WTC11 (cell line): ENCODE measurements at places on chromosomes 11 and 22. TPM values are rescaled to one million over a fixed set of nuclear protein-coding genes. Genes with fewer than 3 reads are reported as not detected.
A peak's percentile ranks its signal among the peaks of the same experiment; 100 is the strongest.

TP53AIP1 gene
- total RNA-seq = 0.07 TPM in 1 of 3 replicates, not detected in the others

DBX1 gene
- total RNA-seq = 0.14 to 0.24 TPM (median 0.14 TPM) in 3 replicates

BBOX1 gene
- total RNA-seq = not detected in 3 replicates

P2RX6 gene
- total RNA-seq = 0.13 to 0.69 TPM (median 0.30 TPM) in 3 replicates

CYB5R2 gene
- total RNA-seq = 36.6 to 40.3 TPM (median 36.8 TPM) in 3 replicates

ACRV1 gene
- total RNA-seq = not detected in 3 replicates

BATF2 gene
- 1.3 to 3.2 TPM (median 2.2 TPM) in 3 replicates for total RNA-seq

CD3D gene
- total RNA-seq = 0.33 to 1.3 TPM (median 0.89 TPM) in 3 replicates

KCNJ11 gene
- total RNA-seq = 8.2 to 10.0 TPM (median 8.7 TPM) in 3 replicates

RFPL1 gene
- total RNA-seq = not detected in 3 replicates

DNA sequence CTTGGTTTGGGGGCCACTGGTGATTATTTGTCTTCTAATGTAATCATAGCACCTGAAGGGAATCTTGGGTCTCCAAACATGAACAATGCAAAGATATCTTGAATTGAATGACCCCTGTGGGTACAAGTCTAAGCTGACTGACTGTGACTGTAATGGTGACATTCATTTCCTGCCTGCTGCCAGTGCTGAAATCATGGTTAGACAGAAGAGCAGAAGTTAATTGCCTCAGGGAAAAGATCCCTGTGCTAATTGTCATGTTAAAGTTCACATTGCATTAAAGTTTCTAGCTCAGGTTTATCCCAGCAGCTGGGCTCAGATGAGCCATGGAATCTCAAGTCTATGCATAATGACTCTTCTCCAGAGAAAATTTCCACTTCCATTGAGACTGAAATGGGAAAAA is 772.0 kb downstream of the ETS1 start:
- H3K27ac ChIP-seq = peak overlapping the region; percentile 90
- DNase-seq = no peak
- H3K4me3 ChIP-seq = no peak overlapping the region
- H3K27me3 ChIP-seq = no peaks in the 10 kb centered on the region

DNA sequence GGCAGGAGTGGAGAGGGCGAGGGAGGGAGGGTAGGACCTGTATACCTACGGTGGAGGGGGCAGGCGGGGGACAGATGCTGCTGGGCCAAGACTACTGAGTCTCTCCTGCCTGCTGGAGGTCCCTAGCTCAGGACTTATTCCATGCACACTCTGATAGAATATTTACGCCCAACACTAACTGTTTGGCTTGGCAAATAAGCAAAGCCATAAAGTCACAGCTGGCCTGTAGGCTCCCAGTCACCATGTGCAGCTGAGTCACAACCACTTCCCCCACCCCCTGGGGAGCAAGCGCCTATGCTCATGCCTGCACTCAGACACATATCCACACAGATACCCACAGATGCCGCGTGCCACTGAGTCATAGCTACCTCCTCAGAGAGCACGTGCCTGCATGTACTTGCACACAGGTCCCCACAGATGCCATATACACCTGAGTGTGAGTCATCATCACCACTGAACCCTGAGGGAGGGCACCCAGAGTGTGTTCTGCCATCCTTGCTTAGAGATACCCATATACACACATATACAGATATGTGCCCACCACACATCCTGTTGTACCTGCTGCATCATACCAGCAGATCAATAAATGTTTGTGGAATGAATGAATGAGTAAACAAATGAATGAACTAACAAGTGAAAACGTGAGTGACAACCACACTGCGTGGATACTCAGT is 95.8 kb downstream of the SWAP70 start:
- peak overlapping the region; percentile 61 for H3K4me3 ChIP-seq
- H3K27me3 ChIP-seq = 0 out of 2 replicates have a peak, but pooled peaks cover 3% of the 10 kb centered on the region
- H3K27ac ChIP-seq = no peak overlapping the region
- H3K36me3 ChIP-seq = no peaks in the 10 kb centered on the region

- peak; percentile 77 for DNase-seq
- peak overlapping the region; percentile 62 for H3K4me3 ChIP-seq
Measured at GRCh38 chr11:128814856-128815705, 52.0 kb downstream of the KCNJ1 start.

GRCh38 chr11:7892059-7892699 is 38.9 kb downstream of the OR10A6 start:
- H3K36me3 ChIP-seq = no peaks in the 10 kb centered on the region
- no peak for DNase-seq
- no peak overlapping the region for H3K4me3 ChIP-seq

DNA sequence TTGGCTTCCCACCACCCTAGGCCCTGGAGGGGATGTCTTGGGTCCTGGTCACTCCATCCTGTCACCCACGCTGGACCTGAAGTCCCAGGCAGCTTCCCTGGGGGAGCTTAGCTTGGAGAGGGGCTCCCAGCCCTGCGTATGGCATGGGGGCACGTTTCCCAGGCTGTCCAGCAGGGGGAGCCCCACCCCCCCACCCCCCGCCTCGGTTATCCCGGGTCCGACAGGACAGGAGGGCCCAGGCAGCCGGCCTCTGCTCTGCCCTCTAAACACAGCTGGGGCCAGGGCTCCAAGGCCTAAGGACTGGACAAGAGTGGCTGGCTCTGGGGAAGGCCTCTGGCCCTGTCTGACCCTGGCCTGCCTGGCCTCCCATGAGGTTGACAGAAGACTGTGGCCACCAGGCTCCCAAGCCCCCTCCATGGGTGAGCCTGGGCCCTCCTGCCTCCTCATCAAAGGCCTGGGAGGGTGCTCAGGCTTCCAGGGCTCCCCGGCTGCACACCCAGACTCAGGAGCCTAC is 104.8 kb downstream of the NECTIN1 start:
- H3K27me3 ChIP-seq = peaks cover 4% of the 10 kb centered on the region
- H3K4me3 ChIP-seq = no peak overlapping the region
- H3K36me3 ChIP-seq = no peaks in the 10 kb centered on the region
- DNase-seq = no peak

DNA sequence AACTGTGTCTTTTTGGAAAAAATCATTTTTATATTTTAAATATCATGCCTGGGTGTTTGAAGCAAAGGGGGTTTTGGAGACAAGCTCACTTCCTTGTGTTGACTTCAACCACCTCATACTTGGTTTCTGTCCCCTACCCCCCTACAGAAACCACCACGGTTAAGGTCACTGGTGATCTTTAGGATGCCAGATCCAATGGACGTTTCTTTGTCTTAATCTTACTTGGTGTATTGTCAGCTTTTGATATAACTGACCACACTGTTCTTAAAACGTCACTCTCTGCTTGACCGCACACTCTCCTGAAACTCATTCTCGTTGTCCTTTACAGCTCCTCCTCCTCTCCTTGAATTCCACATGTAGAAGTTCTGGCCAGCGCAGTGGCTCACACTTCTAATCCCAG is 34.8 kb upstream of the SWAP70 start:
- H3K27me3 ChIP-seq = no peaks in the 10 kb centered on the region
- H3K4me1 ChIP-seq = peaks cover 40% of the 10 kb centered on the region
- DNase-seq = no peak
- no peak overlapping the region for H3K27ac ChIP-seq
- no peaks in the 10 kb centered on the region for H3K36me3 ChIP-seq

DNA sequence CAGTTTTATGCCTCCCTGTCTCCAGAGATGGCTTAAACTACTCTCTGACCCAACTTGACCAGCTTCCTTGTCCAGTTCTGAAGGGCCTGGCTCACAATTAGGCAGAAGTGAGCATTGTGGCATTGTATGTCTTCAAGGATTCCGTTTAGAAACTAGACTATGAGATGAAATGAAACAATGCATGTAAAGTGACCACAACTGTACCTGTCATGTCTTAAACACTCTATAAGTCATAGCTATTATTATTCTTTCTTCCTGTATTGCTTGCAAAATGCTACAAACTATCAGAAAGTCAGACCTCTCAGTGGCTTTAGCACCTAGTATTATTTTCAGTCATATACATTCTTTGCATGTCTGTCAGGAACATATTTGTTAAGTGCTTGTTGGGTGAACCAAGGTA is 127.9 kb upstream of the MTMR2 start:
- H3K4me1 ChIP-seq = peaks cover 30% of the 10 kb centered on the region
- H3K4me3 ChIP-seq = no peak overlapping the region
- H3K27ac ChIP-seq = no peak overlapping the region
- no peak for DNase-seq

DNA sequence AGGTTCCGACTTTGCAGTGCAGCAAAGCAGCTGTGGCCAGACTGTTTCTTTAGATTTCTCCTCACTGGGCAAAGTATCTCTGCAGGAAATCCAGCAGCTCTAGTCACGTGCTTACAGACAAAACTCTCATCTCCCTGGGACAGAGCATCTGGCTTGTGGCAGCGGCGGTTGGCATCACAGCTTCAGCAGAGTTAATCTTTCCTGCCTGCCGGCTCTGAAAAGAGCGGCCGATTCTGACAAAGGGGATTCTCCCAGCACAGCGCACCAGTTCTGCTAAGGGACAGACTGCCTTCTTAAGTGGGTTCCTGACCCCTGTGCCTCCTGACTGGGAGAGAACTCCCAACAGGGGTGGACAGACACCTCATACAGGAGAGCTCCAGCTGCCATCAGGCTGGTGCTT is 1357.3 kb upstream of the TENM4 start:
- DNase-seq = no peak
- H3K4me3 ChIP-seq = no peak overlapping the region
- peaks cover 15% of the 10 kb centered on the region for H3K36me3 ChIP-seq
- no peaks in the 10 kb centered on the region; the same call in 1 of the 2 replicates for H3K27me3 ChIP-seq
- no peak overlapping the region for H3K27ac ChIP-seq

DNA sequence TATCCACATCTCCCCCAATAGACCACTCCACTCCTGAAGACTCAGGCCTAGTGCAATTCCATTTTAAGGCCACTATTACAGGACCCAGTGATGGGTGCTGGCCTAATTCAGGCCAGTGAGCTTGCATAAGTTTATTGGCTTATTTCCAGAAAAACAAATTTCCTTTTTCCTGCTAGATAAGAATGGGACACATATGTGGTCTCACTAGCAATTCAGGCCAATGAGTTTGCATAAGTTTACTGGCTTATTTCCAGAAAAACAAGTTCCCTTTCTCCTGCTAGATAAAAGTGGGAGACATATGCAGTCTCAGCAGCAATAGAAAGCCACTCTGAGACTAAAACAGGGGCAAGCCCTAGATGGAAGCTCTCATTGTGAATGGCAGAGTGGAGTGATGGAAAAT is 22.4 kb downstream of the ADM start:
- peaks cover 8% of the 10 kb centered on the region for H3K36me3 ChIP-seq
- peaks cover 46% of the 10 kb centered on the region for H3K4me1 ChIP-seq
- no peak overlapping the region for H3K27ac ChIP-seq

GRCh38 chr11:33976495-33977199 is 74.9 kb upstream of the CAPRIN1 start:
- no peaks in the 10 kb centered on the region for H3K27me3 ChIP-seq
- no peak for DNase-seq
- H3K27ac ChIP-seq = no peak overlapping the region
- H3K4me1 ChIP-seq = no peaks in the 10 kb centered on the region

GRCh38 chr11:128910576-128910975 is 19.4 kb downstream of the KCNJ5 start:
- H3K27ac ChIP-seq = no peak overlapping the region
- peaks cover 63% of the 10 kb centered on the region for H3K27me3 ChIP-seq
- H3K36me3 ChIP-seq = no peaks in the 10 kb centered on the region; the same call in 1 of the 2 replicates
- peaks cover 2% of the 10 kb centered on the region; the same call in 1 of the 2 replicates for H3K4me1 ChIP-seq

DNA sequence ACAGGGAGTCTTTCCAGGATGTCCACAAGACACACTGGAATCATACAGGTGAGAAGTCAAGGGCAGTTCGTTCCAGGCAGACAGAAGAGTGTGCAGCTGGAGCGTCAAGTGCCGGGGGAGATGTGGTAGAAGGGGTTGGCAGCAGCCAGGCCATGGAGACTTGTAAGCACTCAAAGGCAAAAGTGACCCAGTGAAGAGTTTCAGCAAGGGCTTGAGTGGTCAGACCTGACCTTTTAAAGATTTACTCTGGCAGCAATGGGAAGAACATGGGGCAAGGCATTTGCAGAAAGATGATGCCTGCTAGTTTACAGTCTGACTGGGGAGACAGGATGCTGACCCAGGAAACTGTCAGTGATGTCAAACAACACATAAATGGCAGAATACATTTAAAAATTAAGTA is 29.0 kb downstream of the P4HA3 start:
- DNase-seq = no peak
- no peak overlapping the region for H3K27ac ChIP-seq
- H3K4me1 ChIP-seq = no peaks in the 10 kb centered on the region
- H3K27me3 ChIP-seq = no peaks in the 10 kb centered on the region

- no peaks in the 10 kb centered on the region; the same call in 1 of the 2 replicates for H3K27me3 ChIP-seq
- no peaks in the 10 kb centered on the region for H3K36me3 ChIP-seq
- no peak overlapping the region for H3K27ac ChIP-seq
Measured at GRCh38 chr22:35641494-35642120, 6.6 kb upstream of the APOL6 start.

- no peaks in the 10 kb centered on the region for H3K4me1 ChIP-seq
- H3K36me3 ChIP-seq = no peaks in the 10 kb centered on the region
- H3K4me3 ChIP-seq = no peak overlapping the region
- no peak overlapping the region for H3K27ac ChIP-seq
Measured at GRCh38 chr11:30244265-30244664, 13.5 kb downstream of the FSHB start.

DNA sequence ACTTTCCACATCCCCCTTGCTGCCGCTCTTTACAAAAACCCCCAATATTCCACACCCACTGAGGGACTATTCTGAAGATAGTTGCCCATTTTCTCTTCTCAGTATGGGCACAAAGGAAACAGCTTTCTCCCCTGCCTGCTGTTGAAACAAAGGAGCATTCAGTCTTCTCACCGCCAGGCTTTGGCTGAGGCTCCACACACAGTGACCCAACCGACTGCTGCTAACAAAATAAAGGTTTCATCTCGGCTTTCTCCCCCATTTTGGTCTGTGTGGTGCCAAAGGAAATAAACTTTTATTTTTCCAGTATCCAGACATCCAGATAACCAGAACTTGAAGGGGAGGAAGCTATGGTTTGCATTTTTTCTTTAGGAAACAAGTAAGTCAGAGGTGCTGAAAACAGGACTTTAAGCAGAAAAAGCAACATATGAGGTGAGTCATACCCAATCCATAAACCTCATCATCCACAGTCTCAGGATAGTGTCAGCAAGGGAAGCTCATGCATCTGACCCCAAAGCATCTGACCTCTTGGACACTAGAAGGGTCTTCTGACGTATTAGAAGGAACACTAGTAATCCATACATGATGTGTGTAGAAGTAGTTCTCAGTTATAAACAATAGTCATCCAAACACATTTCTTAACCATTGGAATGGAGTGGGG is 6.4 kb downstream of the CLMP start:
- no peaks in the 10 kb centered on the region for H3K27me3 ChIP-seq
- H3K4me1 ChIP-seq = peaks cover 67% of the 10 kb centered on the region
- peaks cover 4% of the 10 kb centered on the region for H3K36me3 ChIP-seq
- 0 out of 2 replicates have a peak overlapping the region, but pooled peaks have one; percentile 31 for H3K4me3 ChIP-seq
